ENCODE measurements at places on chromosomes 12 and 14.

DNA sequence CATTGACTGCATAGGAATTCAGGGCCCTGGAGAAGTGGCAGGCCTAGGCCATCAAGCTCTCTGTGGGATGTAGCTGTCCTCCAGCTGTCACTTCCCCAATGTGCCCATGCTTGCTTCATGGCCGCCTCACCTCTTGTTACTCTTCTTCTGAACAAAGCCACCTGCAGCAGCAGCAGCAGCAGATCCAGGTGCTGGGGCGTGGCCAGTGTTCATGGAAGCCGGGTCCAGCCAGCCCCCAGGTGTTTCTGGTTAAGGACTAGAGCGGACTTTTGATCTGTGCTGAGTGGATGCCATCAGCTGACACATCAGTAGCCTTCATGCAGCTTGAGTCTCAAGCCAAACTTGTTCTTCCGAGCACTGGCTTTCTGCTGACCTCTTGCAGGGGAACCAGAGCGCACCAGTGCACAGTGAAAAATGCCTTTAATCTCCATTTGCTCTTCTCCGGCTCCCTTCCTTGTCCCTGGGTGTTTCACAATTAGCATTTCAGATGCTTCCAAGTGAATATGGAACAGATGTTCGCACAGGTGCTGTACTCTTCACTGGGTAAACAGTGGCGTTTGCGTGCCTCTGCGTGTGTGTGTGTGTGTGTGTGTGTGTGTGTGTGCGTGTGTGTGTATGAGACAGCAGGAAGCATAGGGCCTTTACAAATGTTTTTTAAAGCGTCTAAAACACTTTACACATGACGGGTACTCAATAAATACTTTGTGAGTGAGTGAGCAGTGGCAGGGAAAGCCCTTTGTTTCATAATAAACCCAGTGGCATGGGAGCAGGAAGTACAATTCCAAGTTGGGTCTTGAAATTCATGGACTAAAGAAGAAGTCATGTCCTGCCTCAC is 20.1 kb downstream of the TPCN1 start:
- no peak for DNase-seq

GRCh38 chr12:39931231-39931630 is 174.7 kb downstream of the SLC2A13 start:
- DNase-seq: no peak

DNA sequence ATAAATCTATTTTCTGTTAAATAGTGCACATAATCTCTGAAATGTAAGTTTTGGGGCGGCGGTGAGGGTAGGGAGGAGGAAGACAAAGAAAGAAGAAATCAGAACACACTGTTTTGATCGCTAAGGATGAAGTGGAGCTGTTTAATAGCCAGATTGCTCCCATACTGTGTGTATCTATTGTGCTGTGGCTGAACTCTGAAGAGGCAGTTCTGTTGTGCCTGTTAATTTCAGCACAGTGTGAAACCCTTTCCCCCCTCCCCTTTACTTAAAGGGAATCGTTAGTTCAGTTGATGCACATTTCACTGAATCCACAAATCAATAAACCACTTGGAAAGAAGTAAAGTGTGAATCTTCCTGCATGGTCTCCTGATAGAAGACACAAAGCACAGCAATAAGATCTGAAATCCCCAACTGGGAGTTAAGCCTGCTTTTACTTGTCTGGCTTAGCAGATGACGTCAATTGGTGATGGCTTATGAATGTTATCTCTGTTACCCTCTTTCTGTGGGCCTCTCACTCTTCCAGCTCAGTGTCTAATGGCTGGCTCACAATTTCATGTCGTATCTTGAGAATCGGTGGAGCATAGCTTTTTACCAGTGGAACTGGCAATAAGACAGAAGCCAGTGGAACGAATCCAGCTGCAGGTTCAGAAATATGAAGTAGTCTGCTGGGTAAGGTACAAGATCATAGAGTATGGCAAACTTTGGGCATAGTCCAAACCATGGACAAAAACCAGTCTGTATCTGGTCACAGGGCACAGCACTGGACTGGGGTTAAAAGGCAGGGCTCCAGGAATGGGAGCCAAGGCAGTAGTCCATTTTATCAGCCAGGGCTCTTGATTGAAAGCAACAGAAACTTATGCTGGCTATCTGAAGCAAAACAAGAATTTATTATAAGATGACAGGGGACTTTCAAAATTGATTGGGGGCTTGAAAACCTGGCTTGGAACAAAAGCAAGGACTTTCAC is 413.5 kb upstream of the SEL1L start:
- no peak for DNase-seq

DNA sequence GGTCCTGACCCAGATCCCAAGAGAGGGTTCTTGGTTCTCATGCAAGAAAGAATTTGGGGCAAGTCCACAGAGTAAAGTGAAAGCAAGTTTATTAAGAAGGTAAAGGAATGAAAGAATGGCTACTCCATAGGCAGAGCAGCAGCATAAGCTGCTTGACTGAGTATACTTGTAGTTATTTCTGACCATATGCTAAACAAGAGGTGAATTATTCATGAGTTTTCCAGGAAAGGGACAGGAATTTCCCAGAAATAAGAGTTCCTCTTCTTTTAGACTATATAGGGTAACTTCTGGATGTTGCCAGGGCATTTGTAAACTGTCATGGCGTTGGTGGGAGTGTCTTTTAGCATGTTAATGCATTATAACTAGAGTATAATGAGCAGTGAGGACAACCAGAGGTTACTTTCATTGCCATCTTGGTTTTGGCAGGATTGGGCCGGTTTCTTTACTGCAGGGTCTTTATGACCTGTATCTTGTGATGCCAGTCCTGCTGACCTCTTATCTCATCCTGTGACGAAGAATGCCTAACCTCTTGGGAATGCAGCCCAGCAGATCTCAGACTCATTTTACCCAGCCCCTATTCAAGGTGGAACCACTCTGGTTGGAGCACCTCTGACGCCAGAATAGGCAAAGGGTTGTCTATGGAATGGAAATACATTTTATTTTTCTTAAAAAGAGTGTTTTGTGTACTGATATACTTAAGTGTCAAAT is 113.8 kb downstream of the OTOGL start:
- DNase-seq: no peak

- DNase-seq: no peak
These were observed 12.6 kb upstream of the CYP46A1 start for GRCh38 chr14:99671235-99672224.

DNA sequence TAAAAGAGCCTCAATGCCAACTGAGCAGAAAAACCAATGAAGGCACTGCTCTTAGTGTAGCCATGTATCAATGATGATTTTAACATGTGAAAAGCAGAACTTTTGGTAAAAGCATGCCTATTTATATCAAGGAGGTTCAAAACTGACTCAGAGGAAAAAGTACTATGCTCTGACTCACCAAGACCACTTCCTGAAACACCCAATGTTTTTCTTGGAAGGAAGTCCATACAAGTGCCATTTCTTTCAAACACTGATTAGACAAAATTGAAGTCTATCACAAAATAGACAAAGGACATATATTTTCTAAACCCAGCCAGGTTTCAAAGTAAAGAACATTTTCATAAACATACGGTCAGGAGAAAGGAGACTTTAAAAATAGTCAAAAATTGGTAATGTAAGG is 88.6 kb downstream of the EPS8 start:
- DNase-seq: no peak

GRCh38 chr12:47488888-47489287 is 216.9 kb downstream of the RPAP3 start:
- DNase-seq: no peak

DNA sequence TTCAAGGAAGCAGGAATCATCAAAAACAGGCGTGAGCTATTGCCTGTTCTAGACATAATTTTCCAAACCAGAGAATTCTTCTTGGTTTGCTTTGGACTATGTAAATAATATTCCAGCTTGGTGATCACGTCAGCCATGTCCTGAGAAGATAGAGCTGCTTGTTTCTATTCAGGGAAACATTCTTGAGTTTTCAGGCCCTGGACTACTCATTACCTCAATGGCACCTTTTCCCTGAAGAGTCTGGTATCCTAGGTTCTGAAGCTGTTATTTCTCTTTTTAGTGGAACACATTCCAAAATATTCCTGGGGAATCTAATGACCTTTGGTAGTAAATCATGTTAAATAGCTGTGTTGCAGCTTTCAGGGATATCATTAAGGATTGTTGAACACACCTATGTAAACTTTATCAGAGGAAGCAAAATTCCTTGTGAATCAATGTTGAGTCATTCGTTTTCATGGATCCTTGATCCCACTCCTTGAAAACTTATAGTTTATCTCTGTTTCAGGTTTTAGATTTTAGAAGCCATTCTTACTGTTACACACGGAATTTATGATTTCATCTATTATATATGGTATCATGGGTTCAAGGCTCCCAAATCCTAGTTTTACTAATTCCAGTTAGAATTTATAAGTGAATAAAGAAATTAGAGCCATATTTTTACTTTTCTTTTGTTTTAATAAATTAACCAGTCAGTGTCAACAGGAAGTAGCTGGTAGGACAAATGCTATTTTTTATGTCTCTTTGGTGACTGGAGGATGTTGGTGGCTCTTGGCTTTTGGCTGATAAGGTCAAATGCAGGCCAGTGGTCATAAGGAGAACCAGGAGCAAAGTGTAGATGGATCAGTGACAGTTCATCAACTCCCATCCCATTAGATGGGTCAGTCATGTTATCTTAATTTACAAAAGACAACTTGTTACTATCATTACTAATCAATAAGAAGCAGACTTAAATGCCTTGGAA is 380.1 kb downstream of the ZFP36L1 start:
- DNase-seq: no peak

GRCh38 chr12:78559886-78560285 is 304.7 kb upstream of the SYT1 start:
- DNase-seq: no peak

DNA sequence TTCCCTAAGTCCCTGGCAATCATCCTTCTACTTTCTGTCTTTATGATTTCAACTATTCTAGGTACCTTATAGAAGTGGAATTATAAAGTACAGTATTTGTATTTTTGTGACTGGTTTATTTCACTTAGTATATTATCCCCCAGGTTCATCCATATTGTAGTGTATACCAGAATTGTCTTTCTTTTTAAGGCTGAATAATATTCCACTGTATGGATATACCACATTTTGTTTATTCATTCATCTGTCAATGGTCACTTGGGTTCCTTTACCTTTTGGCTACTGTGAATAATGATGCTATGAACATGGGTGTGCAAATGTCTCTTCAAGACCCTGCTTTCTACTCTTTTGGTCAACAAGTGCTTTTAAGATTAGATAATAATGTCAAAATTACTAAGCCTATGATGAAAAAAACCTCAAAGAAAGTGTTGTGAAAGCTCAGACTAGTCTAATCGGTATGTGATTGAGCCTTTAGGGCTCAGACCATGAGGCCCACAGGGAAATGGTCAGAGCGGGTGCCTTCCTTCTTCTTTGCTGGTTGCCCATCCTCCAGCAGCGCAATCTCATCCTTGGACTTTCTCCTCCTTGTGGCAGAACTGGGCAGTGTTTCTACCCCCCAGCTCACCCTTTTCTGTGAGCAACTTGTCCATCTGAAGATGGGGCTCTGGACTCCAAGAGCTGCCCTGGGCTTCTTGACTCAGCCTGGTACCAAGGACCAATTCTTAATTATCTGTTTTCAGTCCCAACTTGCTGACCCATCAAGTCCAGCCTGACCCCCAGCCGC is 105.4 kb downstream of the TTC8 start:
- no peak for DNase-seq

DNA sequence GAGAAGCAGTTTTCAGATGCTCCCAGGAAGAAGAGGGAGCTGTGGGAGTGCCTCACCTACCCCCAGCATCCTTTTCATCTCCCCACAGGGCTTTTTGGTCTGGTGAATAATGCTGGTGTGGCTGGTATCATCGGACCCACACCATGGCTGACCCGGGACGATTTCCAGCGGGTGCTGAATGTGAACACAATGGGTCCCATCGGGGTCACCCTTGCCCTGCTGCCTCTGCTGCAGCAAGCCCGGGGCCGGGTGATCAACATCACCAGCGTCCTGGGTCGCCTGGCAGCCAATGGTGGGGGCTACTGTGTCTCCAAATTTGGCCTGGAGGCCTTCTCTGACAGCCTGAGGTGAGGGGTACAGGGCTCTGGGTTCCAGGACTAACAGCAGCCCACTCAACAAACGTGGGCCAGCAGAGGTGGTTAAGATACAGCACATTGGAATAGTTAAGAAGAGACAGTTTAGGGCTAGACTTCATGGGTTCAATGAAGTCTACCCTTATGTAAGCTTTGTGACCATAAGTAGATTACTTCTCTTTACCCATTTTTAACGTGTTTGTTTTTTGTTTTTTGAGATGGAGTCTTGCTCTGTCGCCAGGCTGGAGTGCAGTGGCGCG is 1.5 kb downstream of the RDH5 start:
- no peak for DNase-seq

DNA sequence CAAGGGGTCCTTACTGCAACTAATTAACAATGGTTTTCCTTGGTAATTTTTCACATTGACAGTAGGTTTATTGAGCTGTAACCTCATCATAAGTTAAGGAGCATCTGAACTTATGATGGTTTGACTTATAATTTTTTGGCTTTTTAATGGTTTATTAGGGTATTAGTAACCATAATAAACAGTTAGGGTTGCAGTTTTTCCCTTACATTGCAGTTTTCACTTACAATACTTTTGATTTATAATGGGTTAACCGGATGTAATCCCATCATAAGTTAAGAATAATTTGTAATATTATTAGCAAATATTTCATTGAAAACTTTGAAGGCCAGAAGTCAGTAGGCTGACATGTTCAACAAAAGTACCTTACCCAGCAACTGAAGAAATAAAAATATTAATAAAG is 811.6 kb downstream of the TRHDE start:
- no peak for DNase-seq

GRCh38 chr14:25406818-25407217 is 356.9 kb upstream of the STXBP6 start:
- DNase-seq: no peak

DNA sequence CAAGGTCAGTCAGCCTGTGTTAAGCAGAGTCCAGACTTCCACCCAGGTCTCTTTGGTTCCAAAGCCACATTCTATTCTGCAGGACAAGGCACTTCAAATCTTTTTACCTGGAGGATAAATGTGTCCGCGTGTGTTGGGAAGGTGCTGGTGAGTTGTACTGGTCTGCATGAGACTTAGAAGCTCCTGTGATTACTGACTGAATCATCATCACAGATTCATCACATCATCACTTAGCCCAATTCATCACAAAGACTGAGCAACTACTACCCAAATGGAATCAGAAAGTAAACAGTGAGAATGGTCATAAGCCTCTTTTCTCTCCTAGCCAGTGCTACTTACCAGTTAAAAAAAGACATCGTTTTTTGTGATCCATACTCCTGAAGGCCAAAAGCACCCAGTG is 5.3 kb downstream of the SLC15A5 start:
- DNase-seq: no peak

GRCh38 chr12:64016521-64016920 is 172.0 kb downstream of the SRGAP1 start:
- no peak for DNase-seq

All from immature natural killer cell (primary cell).